ENCODE measurements at places on chromosomes 6 and 20.
A peak's percentile ranks its signal among the peaks of the same experiment; 100 is the strongest.

DNA sequence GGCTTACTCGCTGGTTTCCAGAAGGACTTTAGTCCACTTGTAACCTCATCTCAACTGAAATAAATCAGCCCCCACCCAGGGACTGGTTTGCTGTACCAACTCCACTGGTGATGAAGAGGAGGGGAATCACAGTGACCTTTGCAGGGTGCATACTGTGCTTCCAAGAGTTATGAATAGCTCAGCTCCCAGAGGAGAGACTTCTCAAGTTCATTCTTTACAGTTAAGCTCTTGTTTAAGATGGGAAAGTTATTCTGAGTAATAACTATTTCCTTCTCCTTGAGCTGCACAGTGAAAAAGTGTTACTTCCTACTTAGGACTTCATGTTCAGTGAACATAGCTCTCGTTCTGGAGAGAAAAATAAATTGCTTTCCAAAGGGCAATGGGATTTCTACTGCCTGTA, 166.5 kb upstream of the ECI2 start:
- no peak for DNase-seq

DNA sequence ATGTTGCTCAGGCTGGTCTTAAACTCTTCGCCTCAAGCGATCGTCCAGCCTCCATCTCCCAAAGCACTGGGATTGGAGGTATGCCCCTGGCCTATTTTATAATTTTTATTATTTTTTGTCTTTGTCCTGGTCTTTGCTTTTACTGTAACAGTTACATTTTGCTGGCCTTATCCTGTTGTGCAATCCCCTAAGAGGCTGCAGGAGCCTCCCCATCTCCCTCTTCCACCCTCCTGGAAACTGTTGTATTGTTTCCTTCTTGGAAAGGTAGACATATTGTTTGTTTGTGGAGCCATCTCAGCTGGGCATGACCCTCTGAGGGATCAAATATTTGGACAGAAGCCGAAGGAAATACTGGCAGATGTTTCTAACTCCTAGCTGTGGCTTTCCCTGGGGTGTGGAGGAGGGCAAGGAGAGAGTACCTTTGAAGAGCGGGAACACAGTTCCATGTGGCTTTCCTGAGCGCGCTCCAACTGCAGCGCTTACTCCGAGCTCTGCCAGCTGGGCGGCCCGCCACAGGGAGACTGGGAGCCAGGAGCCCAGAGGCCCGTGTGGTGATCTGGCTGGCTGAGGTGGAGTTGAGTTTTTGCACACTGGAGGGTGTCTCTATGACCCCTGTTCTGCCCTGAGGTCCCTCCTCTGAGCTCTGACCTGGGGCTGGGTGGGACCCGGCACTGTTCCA, 4.9 kb downstream of the MAPK13 start:
- no peak for DNase-seq

- peak; percentile 16 for DNase-seq
Observed at GRCh38 chr6:8462694-8463093, 27.3 kb upstream of the SLC35B3 start.

DNA sequence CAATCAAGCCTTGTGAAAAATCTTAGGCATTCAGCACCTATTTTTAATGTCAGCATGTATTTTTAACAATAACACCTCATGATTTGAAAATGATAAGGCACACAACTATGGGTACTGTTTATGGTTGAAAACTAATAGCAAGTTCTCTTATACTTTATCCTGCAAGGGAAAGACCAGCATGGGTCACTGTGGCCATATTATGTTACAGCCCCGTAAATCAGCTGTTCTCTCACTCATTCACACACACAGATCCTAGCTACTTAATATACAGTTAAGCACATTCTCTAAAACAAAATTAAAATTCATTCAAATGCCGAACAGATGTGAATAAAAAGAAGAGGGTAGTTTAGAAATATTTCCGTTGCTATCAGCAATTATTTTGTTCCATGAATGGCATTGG, 224.4 kb downstream of the OGFRL1 start:
- DNase-seq, result no peak

- DNase-seq, result peak; percentile 46
Observed at GRCh38 chr6:54574671-54575070, 266.4 kb downstream of the TINAG start.

DNA sequence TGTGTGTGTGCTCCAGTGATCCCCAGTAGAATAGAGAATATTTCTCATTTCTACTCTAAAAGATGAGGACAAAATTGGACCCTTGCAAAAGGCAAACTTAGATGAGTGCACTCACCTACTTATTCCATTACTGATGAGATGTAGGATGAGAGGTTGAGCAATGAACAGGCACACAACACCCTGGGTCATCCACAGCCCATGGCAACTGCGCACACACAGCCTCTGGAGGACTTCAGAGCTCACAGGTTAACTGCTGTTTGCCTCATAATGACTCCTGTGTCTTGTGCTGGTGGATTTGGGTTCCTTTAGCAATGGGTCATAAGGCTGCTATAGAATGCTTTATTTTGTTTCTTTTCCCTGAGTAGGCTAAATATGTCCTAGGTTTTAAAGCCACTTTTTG, 103.6 kb upstream of the TNFAIP3 start:
- DNase-seq, result no peak

- no peak for DNase-seq
Observed at GRCh38 chr6:5936631-5937030, 70.1 kb downstream of the NRN1 start.

- DNase-seq, result no peak
Observed at GRCh38 chr6:133100865-133101264, 140.3 kb upstream of the EYA4 start.

- DNase-seq, result no peak
Observed at GRCh38 chr6:157258878-157259277, 64.4 kb downstream of the TMEM242 start.

DNA sequence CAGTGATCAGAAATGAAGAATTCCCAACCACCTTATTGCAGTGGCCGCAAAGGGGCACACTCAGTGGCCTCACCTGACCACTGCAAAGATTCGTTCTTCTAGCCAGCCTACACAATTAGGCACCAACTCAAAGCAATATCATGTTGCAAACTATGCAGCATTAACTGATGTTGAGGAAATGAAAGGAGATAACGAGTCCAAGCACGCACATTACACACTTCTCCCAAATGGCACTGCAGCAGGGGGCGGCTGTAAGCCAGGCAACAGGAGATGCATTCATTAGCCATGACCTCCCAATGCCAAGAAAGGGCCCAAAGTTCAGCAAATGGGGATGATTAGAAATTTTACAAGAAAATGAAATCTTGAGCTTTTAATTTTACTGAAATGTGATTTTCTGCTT, 39.3 kb downstream of the ATXN1 start:
- DNase-seq, result no peak

DNA sequence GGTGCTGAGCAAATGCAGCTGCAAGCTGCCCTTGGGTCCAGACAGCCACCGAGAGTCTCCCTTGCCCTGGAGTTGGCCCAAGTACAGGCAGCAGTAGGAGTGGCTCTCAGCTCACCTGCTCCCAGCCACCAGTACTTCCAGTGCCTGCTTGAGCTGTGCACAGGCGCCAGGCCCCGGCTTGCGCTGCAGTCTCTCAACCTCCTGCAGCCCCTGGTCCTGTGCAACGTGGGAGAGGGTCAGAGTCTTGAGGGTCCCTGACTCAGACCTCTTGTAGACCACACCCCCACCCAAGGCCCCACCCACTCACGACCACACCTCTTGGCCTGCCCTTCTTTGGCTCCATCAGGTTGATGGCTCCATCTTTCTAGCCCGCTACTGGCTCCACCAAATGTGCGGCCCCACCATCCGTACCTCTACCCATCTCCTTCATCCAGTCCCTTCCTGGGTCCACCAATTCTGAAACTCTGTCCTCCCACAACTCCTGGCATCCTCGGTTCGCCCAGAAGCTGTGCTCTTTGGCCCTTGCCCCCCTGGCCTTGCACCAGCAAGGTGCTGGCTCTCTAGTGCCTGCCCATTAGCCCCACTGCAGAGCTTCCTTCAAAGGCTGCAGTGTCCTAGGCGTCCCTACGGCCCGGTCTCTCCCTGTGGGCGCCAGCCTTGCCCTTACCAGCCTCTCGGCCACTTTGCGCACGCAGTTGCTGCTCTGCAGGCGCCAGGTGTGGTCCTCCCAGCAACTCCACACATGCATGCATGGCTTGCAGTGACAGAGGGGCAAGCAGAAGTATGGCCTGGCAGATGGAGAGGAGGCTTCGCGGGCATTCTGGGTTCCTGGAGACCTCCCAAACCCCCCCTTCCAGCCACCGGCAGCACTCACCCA, 16.5 kb upstream of the SPAG4 start:
- DNase-seq, result no peak

- no peak for DNase-seq
Observed at GRCh38 chr20:2535711-2536559, 438 bp upstream of the TMC2 start.

DNA sequence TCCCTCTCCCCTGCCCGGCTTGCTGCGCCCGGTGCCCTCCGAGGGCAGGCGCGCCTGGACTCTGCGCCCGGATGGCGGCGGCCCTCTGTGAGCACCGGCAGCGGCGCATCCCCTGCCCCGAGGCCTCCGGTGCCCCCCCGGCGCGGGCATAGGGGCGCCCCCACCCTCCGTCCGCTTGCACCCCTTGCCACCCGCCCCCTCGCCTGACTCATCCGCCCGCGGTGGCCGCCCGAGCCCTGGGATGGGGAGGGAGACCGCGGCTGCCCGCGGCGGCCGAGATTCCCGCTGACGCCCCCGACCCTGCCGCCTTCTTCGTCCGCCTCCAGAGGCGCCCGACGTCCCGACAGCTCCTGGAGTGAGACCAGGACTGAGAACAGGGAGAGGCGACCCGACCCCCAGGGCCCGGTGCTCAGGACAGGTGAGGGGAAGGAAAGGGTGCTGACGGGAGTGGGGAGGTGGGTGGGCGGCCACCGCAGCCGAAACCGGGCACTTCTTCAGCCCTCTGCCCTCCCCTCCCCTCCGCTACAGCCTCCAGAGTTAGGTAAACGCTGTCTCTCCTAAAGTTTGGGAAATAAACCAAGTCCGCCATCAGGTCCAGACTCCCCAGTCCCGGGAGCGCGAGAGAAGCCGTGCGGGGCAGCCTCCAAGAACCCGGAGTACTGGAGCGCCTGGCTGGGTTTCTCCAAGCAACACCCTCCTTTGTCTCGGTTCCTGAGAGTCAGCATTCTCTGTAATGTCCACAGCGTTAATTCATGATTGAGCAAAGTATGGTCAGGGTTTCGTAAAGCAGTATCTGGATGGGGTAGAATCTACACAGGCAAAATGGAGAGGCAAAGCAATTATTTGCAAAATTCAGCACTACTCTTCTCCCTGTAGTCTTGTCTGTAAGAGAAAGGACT, 539 bp downstream of the TMEM200A start:
- no peak for DNase-seq

GRCh38 chr6:56378966-56379585, 131.7 kb upstream of the COL21A1 start:
- peak; percentile 55 for DNase-seq

- peak; percentile 19 for DNase-seq
Observed at GRCh38 chr6:135046912-135047311, 7.7 kb downstream of the HBS1L start.

- DNase-seq, result no peak
Observed at GRCh38 chr6:165448210-165448609, 138.8 kb upstream of the C6orf118 start.

DNA sequence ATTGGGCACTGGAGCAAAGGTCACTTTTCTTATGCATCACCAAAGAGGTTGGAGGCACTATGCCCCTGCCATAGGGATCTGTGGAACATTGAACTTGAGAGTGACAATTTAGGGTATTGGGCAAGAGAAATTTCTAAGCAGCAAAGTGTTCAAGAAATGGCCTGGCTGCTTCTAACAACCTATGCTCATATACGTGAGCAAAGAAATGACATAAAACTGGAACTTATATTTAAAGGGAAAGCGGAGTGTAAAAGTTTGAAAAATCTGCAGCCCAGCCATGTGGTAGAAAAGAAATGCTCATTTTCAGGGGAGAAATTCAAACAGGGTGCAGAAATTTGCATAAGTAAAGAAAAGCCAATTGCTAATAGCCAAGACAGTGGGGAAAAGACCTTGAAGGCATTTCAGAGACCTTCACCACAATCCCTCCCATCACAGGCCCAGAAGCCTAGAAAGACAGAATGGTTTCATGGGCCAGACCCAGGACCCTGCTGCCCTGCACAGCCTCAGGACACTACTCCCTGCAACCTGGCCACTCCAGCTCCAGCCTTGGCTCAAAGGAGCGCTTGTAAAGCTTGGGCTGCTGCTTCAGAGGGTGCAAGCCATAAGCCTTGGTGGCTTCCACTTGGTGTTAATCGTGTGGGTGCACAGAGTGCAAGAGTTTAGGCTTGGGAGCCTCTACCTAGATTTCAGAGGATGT, 24.4 kb downstream of the NCR2 start:
- DNase-seq, result no peak

GRCh38 chr6:68958327-68958726, 323.2 kb downstream of the ADGRB3 start:
- DNase-seq, result no peak

DNA sequence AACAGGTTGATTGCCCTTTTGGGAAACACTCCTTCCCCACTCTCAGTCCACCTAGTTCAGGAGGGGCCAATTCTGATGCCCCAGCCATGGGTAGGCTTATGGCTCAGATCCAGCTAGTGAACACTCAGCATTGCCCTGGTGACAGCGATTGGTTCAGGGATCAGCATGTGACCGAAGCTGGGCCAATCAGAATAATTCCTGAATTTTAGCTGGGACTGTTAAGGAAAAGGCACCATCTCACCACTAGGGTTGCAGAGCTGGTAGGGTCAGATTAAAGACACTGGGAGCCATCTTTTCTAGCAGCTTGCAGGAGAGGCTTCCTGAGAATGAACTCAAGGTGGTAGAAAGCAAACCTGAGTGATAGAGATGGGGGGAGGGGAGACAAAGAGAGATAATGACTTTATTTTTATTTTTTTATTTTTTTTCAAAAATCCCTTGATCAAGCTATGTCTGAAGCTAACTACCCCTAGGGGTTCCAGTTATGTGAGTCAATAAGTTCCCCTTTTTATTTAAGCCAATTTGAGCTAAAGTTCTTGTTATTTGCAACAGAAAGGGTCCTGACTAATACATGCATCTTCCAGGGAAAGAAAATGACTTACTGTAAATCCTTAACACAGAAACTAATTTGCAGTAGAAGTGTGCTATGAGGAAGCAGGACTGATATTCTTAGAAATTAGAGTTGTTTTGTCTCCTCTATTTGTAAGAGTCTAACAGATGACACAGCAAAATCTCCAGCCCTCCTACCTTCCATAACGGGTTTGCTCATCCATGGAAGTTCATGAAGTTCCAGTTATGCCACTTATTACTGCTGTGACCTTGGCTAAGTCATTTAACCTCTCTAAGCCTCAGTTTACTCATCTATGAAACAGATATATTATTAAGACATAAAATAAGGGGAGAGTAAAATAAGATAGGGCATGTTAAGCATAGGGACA, 44.7 kb downstream of the EYA2 start:
- peak; percentile 54 for DNase-seq

GRCh38 chr6:46933751-46934150, 12.0 kb upstream of the ADGRF5 start:
- DNase-seq, result no peak

GRCh38 chr6:125853756-125854155, 63.0 kb downstream of the NCOA7 start:
- no peak for DNase-seq

All from T47D (cell line).